Cardiac ventricle fibroblast (primary cell): ENCODE measurements at places on chromosomes 1 and 21. TPM values are rescaled to one million over a fixed set of nuclear protein-coding genes. Genes with fewer than 3 reads are reported as not detected.

Gene ARHGEF10L
- 12.1 and 14.0 TPM in 2 replicates for total RNA-seq

Gene TLR5
- not detected in 2 replicates for total RNA-seq

Gene NTPCR
- 31.1 and 31.3 TPM in 2 replicates for total RNA-seq

Gene IL12RB2
- total RNA-seq = not detected in 2 replicates

Gene CYP4X1
- 9.4 and 13.3 TPM in 2 replicates for total RNA-seq

Gene CRABP2
- 17.6 and 27.8 TPM in 2 replicates for total RNA-seq

Gene MROH7
- total RNA-seq = 0.05 TPM in 1 of 2 replicates, not detected in the other

Gene DAB1
- total RNA-seq = 0.87 and 4.0 TPM in 2 replicates

Gene RXRG
- 2.7 TPM in 1 of 2 replicates, not detected in the other for total RNA-seq
